ENCODE measurements at places on chromosomes 6 and 20. TPM values are rescaled to one million over a fixed set of nuclear protein-coding genes. Genes with fewer than 3 reads are reported as not detected.

GRCh38 chr20:43746344-43747137 lies 19.7 kb upstream of the GTSF1L start:
- peak; percentile 44 for DNase-seq

- no peak for DNase-seq
Observed at GRCh38 chr6:90177544-90178383, 118.9 kb downstream of the BACH2 start.

The LY6G6F gene
- total RNA-seq, result not detected

DNA sequence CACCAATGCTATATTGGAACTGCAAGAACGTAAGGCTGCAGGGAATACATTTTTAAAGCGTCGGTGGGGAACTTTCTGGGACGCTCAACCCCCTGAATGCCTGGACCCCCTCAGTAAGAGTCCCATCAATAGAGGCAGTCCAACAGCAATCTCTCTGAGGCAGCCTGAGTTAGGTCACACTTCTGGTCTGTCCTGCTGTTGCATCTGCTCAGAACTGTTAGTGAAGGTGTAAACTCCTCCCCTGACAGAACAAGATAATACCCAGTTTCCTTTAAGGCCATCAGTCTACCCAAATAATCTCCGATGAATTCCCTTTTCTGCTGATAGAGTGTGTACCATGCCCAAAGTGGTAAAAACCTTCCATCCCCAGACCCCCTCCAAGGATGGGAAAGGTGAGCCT lies 1.1 kb upstream of the RNGTT start:
- no peak for DNase-seq

- DNase-seq, result peak; percentile 94
Observed at GRCh38 chr20:17875106-17875980, 93.3 kb downstream of the SNX5 start.
